ENCODE measurements at places on chromosomes 5 and 9. TPM values are rescaled to one million over a fixed set of nuclear protein-coding genes. Genes with fewer than 3 reads are reported as not detected.

DNA sequence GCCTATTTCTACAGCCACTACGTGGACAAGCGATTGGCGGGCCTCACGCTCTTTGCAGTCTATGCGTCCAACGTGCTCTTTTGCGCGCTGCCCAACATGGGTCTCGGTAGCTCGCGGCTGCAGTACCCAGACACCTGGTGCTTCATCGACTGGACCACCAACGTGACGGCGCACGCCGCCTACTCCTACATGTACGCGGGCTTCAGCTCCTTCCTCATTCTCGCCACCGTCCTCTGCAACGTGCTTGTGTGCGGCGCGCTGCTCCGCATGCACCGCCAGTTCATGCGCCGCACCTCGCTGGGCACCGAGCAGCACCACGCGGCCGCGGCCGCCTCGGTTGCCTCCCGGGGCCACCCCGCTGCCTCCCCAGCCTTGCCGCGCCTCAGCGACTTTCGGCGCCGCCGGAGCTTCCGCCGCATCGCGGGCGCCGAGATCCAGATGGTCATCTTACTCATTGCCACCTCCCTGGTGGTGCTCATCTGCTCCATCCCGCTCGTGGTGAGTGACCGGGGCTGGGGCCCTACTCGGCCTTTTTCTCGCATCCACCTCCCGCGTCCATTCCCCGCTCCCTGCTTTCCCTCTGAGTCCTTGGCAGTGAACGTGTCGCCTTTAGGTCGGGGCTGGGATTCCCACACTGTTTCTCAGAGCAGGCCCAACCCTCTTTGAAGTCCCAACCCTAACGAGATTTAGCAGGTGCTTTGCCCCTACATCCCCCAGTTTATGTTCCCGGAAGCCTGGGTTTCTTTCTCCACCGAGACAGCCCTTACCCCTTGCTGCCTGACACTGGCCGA, 1.8 kb downstream of the PTGER4 start:
- peaks cover 15% of the 10 kb centered on the region for H3K4me1 ChIP-seq
- peak overlapping the region; percentile 72 for H3K27ac ChIP-seq
- H3K36me3 ChIP-seq, result no peaks in the 10 kb centered on the region
- no peaks in the 10 kb centered on the region for H3K27me3 ChIP-seq
- H3K4me3 ChIP-seq, result peak overlapping the region; percentile 76
- no peak for DNase-seq

GRCh38 chr5:173857234-173857633, 30.9 kb upstream of the CPEB4 start:
- no peak overlapping the region for H3K4me3 ChIP-seq
- peaks cover 11% of the 10 kb centered on the region for H3K4me1 ChIP-seq
- no peak overlapping the region for H3K27ac ChIP-seq
- H3K27me3 ChIP-seq, result no peaks in the 10 kb centered on the region
- no peak for DNase-seq

DNA sequence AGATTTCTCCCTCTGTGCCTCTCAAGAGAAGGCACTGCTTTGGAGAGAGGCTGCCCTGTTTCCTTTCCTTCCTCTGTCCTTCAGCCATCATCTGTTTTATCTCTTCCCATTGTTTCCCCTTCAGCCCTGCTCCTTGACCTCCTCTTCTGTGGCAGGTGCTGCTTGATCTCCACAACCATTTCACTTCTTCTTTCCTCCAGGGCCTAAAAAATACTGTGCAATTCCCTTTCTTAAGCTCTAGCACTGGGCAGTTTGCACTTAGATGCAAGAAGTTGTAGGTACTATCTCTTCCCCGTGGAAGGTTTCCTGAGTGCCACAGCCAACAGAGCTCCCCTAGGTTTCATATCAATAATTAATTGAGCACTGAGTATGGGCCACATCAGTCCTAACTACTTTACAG, 8.8 kb upstream of the ADRB2 start:
- no peak for DNase-seq
- H3K27ac ChIP-seq, result no peak overlapping the region
- H3K4me3 ChIP-seq, result no peak overlapping the region
- no peaks in the 10 kb centered on the region for H3K27me3 ChIP-seq
- H3K36me3 ChIP-seq, result no peaks in the 10 kb centered on the region

DNA sequence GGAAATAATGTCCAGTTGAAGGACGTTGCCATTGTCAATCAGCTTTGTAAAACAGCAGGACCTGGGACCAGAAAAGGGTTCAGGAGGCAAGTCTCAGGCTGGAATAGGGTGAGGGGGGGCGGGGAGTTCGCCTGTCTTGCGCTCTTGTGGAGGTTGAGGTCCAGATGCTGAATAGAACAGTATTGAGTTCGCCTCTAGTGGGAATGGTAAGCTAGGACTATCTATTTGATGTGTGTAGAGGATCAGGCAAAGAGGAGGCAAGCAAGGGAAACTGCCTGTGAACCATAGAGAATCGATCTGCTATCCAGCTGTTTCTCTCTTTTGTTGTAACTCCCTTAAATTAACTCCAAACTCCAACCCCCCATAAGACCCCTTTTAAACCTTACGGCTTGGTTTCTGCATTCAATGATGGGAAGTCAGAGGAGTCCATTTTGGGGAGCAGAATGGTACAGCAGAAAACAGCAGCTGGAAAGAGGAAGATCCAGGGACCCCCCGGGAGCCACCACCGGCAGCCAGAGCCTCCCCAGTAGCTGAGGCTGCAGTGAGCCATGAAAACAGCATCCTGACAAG, 133.7 kb downstream of the SLC28A3 start:
- no peak overlapping the region for H3K27ac ChIP-seq
- no peaks in the 10 kb centered on the region for H3K27me3 ChIP-seq
- no peaks in the 10 kb centered on the region for H3K36me3 ChIP-seq
- H3K4me1 ChIP-seq, result no peaks in the 10 kb centered on the region
- H3K4me3 ChIP-seq, result no peak overlapping the region

- H3K27me3 ChIP-seq, result no peaks in the 10 kb centered on the region
- no peaks in the 10 kb centered on the region for H3K4me1 ChIP-seq
- no peak for DNase-seq
- H3K4me3 ChIP-seq, result no peak overlapping the region
- H3K36me3 ChIP-seq, result no peaks in the 10 kb centered on the region
- no peak overlapping the region for H3K27ac ChIP-seq
These were observed 71.9 kb downstream of the MFAP3 start for GRCh38 chr5:154110716-154111115.

- no peak overlapping the region for H3K4me3 ChIP-seq
- H3K4me1 ChIP-seq, result peaks cover 6% of the 10 kb centered on the region
- no peaks in the 10 kb centered on the region for H3K36me3 ChIP-seq
These were observed 1.4 kb downstream of the TJP2 start for GRCh38 chr9:69175486-69175885.

GRCh38 chr9:27475057-27475595, 49.0 kb upstream of the IFNK start:
- H3K4me3 ChIP-seq, result no peak overlapping the region
- no peaks in the 10 kb centered on the region for H3K36me3 ChIP-seq
- peaks cover 9% of the 10 kb centered on the region for H3K4me1 ChIP-seq
- no peak for DNase-seq
- no peak overlapping the region for H3K27ac ChIP-seq

DNA sequence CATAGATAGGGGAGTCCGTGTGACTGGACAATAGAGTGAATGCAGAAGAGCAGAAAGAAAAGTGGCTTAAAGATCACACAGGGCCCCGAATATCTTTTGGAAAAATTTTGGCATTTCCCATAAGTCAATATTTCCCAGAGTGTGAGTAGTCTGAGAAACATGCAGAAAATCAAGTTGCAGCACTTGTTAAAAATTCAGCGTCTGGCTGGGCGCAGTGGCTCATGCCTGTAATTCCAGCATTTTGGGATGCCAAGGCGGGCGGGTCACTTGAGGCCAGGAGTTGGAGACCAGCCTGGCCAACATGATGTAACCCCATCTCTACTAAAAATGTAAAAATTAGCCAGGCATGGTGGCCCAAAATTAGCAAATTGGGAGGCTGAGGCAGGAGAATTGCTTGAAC, 227.0 kb downstream of the DRD1 start:
- H3K36me3 ChIP-seq, result no peaks in the 10 kb centered on the region
- no peaks in the 10 kb centered on the region for H3K27me3 ChIP-seq
- no peak overlapping the region for H3K27ac ChIP-seq

- no peaks in the 10 kb centered on the region for H3K36me3 ChIP-seq
- H3K27me3 ChIP-seq, result no peaks in the 10 kb centered on the region
- H3K4me1 ChIP-seq, result no peaks in the 10 kb centered on the region
These were observed 324.3 kb upstream of the RFX3 start for GRCh38 chr9:3850098-3850497.

DNA sequence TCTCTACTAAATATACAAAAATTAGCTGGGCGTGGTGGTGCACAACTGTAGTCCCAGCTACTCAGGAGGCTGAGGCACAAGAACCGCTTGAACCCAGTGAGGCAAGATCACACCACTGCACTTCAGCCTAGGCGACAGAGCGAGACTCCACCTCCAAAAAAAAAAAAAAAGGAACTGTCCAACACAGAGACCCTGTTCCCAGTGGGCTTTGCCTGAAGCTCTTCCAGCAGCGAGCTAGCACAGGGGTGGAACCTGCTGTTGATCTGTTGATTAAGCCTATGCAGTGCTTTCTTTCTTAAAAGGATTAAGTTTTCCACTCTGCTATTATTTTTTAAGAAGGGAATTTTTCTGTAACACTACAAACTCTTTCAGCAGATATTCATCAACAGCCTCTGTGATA, 171.0 kb upstream of the TUT7 start:
- no peak for DNase-seq
- no peaks in the 10 kb centered on the region for H3K4me1 ChIP-seq
- H3K4me3 ChIP-seq, result no peak overlapping the region
- no peak overlapping the region for H3K27ac ChIP-seq
- no peaks in the 10 kb centered on the region for H3K27me3 ChIP-seq

DNA sequence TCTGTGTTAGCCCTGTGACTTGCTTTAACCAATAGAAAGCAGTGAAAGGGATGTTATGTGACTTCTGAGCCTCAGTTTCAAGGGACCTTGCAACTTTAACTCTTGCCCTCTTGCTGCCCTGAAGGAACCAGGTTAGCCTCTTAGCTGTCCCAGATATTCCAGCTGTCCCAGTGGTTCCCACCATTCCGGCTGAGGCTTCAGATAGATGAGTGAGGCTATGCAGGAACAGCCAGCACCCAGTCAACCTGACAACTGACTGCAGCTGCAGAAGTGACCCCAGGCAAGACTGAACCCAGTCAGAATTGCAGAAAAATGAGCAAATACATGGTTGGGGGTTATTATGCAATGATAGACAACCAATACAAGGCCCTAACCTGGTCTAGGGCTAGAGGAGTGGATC, 10.4 kb upstream of the CDC23 start:
- peaks cover 8% of the 10 kb centered on the region for H3K4me1 ChIP-seq
- no peaks in the 10 kb centered on the region for H3K36me3 ChIP-seq
- H3K27me3 ChIP-seq, result no peaks in the 10 kb centered on the region
- DNase-seq, result no peak

GRCh38 chr9:116238776-116239340, 85.3 kb downstream of the PAPPA start:
- H3K27me3 ChIP-seq, result no peaks in the 10 kb centered on the region
- no peak overlapping the region for H3K4me3 ChIP-seq
- no peak for DNase-seq
- no peaks in the 10 kb centered on the region for H3K4me1 ChIP-seq
- H3K36me3 ChIP-seq, result no peaks in the 10 kb centered on the region

DNA sequence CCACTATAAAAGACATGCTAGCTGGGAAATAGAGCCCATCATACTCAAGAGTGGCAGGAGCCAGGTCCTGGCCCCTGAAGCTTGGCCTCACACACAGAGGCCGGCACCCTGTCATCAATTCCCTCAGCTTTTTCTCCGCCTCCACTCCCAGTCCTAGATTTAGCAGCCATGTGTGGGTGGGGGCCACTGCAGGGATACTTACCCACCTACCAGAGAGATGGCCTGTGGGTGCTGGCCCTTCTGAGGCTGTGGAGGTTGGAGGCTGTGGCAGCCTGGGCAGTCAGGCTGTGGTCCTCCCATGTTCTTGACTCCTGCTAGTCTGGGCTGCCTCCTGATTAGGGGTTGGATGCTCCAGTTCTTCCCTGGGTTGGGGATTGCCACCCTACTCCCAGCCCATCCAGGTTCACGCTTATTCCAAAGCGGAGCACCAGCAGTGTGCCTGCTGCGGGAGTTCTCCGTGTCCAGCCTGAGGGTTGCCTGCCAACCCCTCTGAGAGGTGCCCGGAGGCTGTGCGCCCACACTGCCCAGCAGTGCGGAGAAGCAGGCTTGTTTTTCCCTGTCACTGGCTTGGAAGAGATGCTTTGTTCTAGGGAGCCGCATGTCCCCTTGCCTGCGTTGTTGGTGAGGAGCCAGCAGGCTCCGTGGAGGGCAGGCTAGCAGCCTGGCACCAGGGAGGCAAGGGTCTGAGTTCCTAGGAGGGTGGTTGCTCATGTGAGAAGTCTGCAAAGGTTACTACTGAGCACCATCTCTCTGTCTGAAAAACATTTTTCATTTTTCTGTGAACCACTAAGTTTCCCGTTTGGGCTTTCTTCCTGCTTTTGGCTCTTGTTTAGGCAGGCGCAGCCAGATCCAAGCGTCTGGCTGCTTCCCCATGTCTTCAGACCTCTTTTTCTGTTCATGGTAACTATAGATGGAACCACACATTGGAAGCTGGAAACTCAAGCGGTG, 7.5 kb downstream of the SLC22A5 start:
- peaks cover 6% of the 10 kb centered on the region for H3K4me1 ChIP-seq
- no peak overlapping the region for H3K27ac ChIP-seq
- no peaks in the 10 kb centered on the region for H3K27me3 ChIP-seq
- no peaks in the 10 kb centered on the region for H3K36me3 ChIP-seq
- no peak overlapping the region for H3K4me3 ChIP-seq

ADAMTS2 gene
- 70.3 TPM for total RNA-seq

SLC6A7 gene
- not detected for total RNA-seq

ZNF354C gene
- total RNA-seq, result 3.7 TPM

PCAT7 gene
- 0.47 TPM for total RNA-seq

REEP2 gene
- total RNA-seq, result 5.3 TPM

HDAC3 gene
- total RNA-seq, result 78.9 TPM

OR13C4 gene
- not detected for total RNA-seq

GABRG2 gene
- 1.3 TPM for total RNA-seq

SPATA31D4 gene
- total RNA-seq, result not detected

CNTNAP3 gene
- 1.4 TPM for total RNA-seq

Measured in adrenal gland (tissue), 19 donors.